Thymus (tissue), 14 donors: ENCODE measurements at places on chromosomes 3 and 15.

DNA sequence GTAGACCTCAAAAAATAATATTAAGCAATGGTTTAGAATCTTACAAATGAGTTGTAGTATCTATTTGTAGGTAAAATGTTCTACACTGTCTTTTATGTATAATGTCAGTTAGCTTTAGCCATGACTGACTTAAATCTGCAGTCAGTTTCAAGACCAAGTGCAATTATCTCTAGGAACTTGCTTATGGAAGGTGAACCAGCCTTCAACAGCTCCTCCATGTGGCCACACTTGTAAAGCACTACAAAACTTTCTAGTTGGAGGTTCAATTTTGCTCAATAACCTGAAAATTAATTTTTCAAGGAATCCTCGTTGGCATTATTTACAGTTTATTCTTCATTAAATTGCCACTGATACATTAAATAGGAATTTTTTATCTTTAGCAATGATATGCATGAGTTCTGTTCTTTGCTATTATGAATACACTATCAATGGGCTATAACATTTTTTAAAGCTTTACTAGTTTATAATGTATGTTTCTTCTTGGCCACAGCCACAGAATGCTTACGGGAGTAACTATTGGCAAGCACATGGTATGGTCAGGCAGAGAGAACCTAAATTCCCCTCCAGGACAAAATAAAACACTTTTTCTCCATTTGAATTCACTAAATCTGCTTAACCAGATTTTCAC, 315.3 kb upstream of the UBE2E2 start:
- no peak for DNase-seq

DNA sequence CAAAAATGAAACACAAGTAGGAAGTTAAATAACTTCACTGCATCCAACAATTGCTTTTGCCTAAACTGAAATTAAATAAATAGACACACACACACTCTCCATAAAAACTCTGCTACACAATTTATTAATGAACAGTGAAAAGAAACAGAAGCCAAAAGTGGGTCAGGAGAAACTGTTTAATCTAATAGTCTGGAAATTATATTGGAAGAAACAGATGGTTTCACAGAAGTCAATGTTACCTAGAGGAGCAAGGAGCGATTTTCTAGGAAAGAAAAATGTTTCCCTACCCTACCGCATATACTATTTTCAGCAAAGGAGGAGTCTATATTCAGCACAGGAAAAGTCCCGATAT, 32.0 kb downstream of the RFTN1 start:
- no peak for DNase-seq

DNA sequence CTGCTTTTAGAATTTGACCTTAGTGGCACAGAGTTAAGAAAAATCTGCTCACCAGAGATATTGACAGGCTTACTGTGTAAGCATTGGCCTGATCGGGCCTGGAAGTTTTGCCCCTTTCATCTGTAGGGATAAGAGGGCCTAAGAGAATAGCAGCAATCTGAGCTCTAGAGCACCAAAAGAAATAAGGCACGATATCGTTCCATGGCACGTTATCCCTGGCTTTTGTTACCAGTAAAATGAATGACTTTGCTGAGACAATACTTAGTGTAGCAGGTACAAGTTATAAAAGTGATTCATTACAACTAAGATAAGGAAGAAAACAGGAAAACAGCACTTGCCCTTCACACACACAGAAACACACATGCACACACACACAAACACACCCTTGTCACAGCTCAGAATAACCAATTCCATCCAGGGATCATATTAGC, 5.0 kb downstream of the THBS1 start:
- no peak for DNase-seq

DNA sequence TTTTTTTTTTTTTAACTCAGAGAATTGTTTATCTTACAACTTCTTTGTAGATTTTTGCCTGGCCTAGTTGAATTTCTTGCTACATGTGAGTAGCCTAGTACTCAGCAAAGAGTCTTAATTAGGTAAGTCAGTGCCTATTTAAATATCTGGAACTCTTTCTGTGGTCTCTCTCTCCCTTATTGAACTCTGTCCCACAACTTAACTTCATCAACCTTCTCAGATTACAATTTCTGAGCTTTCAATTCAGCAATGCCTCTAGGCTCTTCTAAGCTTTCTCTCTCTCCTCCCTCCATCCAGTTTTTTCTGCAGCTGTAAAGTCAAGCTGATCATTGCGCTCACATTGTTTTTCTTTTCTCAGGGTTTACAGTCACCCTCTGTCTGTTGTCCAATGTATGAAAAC, 517.6 kb upstream of the ROBO1 start:
- DNase-seq: no peak

DNA sequence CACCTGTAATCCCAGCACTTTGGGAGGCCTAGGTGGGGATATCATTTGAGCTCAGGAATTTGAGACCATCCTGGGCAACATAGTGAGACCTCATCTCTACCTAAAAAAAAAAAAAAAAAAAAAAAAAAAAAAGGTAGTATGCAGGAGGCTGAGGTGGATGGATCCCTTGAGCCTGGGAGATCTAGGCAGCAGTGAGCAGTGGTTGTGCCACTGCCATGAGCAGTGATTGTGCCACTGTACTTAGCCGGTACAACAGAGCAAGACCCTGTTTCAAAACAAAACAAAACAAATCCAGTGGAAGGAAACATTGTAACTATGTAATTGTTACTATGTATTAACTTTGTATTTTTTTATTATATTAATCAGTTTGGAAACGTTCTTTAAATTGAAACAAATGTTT, 5.9 kb downstream of the FEM1B start:
- DNase-seq: no peak

DNA sequence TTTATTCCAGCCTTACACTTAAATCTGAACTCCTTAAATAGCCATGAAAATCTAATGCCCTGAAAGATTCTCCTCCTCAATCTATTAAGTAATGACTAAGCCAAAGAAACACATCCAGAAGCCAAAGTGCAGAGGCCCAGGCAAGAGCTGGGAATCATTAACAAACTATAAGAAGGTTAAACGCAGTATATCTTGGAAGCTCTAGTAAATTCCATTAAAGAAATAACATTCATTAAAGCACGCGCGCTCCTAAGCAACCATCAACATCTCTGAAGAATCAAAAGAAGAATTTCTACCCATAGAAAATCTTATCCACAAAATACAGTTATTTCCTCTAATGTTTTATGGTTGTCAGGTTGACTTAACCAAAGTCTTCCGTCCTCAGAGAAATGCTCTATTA, 29.5 kb downstream of the MB21D2 start:
- no peak for DNase-seq

GRCh38 chr3:64291345-64291744, 66.1 kb upstream of the PRICKLE2 start:
- DNase-seq: no peak

GRCh38 chr3:108661699-108662098, 72.2 kb downstream of the DZIP3 start:
- DNase-seq: no peak

DNA sequence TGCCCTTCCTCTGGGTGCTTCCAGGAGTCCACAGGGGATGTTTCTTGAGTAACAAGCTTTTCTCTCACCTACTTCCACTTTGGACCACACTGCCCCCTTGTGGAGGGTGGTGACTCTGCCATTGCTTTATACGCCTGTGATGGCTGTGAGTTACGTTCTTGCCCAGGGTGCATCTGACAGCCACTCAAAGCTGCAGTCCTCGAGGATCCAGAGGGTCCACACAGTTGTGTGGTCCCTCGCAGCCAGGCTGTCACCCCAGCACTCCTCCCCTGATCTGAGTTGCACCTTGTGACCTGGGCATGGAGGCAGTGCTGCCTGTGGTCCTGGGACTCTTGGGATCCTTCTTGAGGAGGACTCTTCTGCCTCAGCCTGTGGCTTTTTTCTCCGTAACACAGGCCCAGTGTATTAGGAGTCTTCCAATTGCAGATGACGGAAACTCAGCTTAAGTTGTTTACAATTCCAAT, 23.4 kb downstream of the FOXL2 start:
- DNase-seq: peak; percentile 73

GRCh38 chr15:27782125-27782524, 317.0 kb downstream of the OCA2 start:
- no peak for DNase-seq

- no peak for DNase-seq
Observed at GRCh38 chr3:32623532-32623931, 52.9 kb upstream of the DYNC1LI1 start.

GRCh38 chr3:156818890-156819289, 7.3 kb upstream of the LEKR1 start:
- no peak for DNase-seq

GRCh38 chr15:59965741-59966140, 38.4 kb upstream of the FOXB1 start:
- no peak for DNase-seq

- no peak for DNase-seq
Observed at GRCh38 chr3:98885851-98886250, 15.6 kb downstream of the DCBLD2 start.

DNA sequence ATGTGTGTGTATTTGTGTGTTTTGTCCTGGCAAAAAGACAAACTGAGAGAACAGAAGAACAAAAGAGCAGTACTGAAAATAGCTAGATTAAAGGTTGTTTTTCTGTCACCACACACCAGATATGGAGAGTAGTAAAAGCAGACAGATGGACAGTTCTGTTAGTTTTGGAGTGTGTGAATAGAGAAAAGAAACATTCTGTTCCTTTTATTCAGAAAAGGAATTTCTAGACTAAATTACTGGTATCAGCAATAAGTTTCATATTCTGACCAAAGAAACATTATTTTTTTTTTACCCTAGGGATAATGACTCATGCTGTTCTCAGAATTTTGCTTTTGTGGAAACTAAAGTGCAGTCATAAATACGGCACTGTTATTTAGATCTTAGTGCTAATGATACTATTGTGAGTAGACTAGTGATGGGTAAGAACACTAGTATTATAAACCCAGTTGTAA, 32.9 kb downstream of the PIK3CA start:
- DNase-seq: no peak

GRCh38 chr3:132660811-132661070, 612 bp downstream of the UBA5 start:
- no peak for DNase-seq

DNA sequence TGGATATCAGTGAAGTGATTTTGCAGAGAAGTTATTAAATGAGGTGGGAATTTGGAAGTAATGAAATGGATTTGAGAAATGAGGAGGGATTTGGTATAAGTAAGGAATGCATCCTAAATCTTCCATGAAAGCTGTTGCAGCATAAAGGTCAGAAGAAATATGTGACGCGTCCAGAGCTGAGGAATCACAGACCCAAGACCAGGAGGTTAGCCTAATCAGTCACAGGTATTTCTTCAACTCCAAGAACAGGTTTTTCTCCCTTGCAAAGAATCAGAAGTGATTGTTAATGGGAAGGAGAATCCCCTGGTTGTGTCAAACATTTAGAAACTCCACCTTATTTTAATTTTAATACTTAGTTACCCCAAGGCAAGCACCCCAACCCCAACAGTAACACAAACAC, 253.2 kb downstream of the MEX3B start:
- DNase-seq: no peak

DNA sequence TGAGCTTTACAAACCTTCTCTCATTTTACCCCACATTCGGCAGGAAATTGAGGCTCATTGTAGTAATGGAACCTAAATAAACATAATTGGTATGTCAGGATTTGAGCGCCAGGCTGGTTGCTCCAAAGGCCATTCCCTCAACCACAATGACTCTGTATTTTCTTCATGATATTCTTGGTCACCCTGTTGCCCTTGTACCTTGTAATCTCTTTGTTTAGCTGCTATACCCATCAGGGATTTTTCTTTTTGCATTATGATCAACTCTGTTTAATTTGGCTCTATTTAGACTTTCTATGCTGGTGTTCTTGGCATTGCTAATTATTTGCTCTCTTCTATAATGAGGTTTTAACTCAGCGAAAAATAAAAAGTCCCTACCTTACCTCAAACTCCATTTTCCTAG, 29.8 kb downstream of the DUOX2 start:
- DNase-seq: no peak

GRCh38 chr15:62362144-62362543, 197.1 kb upstream of the C2CD4B start:
- no peak for DNase-seq

- no peak for DNase-seq
Observed at GRCh38 chr3:38297947-38298711, 16.0 kb downstream of the SLC22A14 start.

DNA sequence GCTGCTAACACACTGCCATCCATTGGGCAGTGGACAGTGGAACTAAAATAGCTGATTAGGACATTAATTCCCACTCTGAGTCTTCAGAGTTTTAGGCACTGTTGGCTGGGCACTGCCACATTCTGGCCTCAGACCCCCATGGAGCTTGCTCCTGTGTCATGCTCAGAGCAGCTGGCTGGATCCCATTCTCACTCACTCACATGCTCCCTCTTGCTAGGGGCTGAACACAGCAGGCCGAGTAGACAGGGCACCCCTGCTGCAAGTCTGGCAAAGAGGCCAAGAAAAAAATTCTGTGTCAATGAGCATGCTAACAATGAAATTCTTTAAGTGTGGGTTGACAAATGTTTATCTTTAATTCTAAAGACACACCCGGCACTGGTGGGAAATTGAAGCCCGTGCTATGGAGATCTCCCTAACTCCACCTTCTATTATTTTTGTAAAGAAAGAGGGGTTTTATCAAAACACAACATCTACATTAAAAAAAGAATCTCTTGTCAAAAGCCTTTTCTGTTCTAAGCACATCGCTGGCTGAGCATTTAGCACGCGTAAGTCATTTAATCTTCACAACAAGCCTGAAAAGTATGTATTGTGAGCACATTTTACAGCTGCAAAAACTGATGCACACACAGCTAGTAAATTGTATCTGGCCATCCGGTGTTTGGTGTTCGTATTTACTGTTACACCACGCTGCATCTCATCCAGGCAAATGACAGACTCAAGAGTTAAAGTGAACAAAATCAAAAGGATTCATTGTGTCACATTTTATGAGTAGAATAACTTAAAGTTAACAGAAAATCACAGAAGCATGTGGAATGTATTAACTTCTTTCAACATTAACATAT, 362.1 kb downstream of the PLOD2 start:
- DNase-seq: no peak

GRCh38 chr3:144777906-144778305, 806.3 kb downstream of the DIPK2A start:
- DNase-seq: no peak

- no peak for DNase-seq
Observed at GRCh38 chr3:126490619-126491018, 14.9 kb upstream of the ZXDC start.
